ENCODE measurements at places on chromosomes 16 and 17.

GRCh38 chr17:82256242-82256885 is 17.1 kb downstream of the CSNK1D start:
- DNase-seq = no peak

GRCh38 chr16:88549671-88550245 is 20.4 kb upstream of the ZC3H18 start:
- DNase-seq = no peak

DNA sequence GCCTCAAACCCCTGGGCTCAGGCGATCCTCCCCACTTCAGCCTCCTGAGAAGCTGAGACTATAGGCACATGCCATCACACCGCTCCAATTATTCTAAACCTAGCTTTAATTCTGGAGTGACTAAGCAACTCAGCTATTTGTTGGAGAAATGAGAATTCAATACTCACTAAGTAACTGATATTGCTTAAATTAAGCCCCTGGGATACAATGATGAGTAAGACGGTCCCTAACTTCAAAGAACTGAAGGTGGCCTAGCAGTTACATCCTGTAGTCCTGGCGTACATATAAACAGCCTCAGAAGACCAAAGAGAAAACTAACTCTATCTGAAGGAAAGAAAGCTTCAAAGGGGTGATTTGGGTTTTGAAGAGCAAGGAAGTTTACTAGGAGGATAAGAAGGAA is 25.0 kb downstream of the XPO6 start:
- no peak for DNase-seq

GRCh38 chr16:68719993-68720489 is 17.1 kb upstream of the CDH1 start:
- no peak for DNase-seq

Data from fibroblast of skin of left biceps (primary cell).